ENCODE measurements at places on chromosomes 6 and 20.

GRCh38 chr20:46951405-46951804, 56.8 kb downstream of the EYA2 start:
- DNase-seq: no peak

DNA sequence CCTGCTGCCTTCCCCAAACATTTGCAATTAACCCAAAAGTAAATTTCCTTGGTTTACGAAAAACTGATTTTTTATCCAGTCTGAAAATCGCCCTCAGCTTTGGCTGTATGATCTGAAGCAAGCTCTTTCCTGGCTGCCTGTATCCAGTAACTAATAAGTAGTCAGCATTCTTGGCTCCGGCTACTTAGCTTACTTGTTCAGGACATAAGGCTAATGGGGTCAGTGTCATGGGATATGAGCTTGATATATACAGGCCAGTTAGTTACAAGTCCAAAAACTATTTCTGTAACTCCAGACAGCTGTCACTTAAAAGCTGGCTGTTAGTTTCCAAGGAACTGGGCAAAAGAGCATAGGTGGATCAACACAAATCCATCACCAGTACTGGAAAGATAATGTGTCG, 56.2 kb downstream of the KHDC1L start:
- peak; percentile 3 for DNase-seq

GRCh38 chr20:54195483-54196472, 12.1 kb upstream of the PFDN4 start:
- no peak for DNase-seq

GRCh38 chr6:30951907-30952469, 11.2 kb downstream of the MUCL3 start:
- DNase-seq: no peak

DNA sequence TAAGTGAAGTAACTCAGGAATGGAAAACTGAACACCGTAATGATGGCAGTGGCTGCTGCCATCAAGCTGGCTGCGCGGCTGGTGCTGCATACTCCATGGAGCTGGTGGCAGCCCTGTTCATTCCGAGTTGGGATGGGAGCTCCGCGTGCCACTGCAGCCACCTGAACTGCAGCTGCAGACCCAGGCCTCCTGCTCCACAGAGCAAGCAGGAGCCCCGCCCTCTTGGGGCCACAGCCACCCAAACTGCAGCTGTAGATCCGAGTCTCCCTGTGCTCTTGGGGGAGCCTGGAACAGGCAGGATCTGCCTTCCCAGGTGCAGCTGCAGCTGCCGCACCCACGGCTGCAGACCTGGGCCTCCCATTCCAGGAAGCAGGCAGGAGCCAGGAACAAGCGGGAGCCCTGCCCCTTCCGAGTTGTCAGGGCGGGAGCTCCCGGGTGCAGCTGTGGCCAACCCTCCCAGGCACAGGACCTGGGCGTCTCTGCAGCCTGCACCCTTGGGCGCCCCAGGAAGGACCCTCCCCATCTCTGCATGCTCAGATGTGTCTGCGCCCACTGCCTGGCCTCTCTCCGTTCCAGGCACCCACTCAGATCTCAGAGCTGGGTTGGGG, 120.2 kb downstream of the GMPR start:
- DNase-seq: no peak

GRCh38 chr6:113587078-113587699, 270.0 kb upstream of the MARCKS start:
- no peak for DNase-seq

DNA sequence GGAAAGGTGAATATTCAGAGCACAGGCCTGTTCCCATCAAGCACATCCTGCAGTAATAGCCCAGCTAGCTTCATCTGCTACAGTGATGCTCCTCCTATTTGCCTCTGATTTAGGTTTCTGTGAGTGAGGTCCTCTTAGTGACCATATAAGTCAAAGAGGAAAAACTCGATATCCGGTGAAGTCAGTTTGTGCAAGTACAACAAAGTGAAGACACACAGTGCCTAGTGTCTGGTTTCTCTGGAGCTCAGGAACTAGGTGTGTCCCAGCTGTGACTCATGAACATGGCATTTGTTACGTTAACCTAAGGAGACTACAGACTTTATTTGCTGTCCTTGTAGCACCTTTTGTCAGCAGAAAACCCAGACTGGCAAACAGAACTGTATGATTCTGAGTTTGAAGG, 33.9 kb downstream of the EDN1 start:
- no peak for DNase-seq

GRCh38 chr6:29675561-29675960, 5.4 kb downstream of the ZFP57 start:
- no peak for DNase-seq

DNA sequence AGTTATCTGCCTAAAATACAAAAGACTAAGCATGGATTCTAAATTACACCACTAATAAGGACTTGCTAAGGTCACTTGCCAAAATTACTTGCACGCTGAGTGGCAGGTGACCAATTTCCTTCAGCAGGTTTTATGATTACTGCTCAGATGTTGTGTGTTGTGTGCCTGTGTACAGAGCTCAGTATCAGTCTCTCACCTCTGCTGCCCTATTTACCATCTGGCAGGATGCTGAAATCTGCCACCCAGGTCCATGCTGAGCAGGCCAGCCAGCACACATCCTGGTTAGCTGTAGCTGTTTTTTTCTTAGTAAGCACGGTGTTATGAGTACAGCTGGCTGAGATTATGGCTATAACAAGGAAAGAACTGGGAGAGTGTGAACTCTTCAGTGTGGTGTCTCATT, 34.0 kb downstream of the ELOVL4 start:
- no peak for DNase-seq

- no peak for DNase-seq
Observed at GRCh38 chr6:139768196-139768595, 393.7 kb upstream of the CITED2 start.

DNA sequence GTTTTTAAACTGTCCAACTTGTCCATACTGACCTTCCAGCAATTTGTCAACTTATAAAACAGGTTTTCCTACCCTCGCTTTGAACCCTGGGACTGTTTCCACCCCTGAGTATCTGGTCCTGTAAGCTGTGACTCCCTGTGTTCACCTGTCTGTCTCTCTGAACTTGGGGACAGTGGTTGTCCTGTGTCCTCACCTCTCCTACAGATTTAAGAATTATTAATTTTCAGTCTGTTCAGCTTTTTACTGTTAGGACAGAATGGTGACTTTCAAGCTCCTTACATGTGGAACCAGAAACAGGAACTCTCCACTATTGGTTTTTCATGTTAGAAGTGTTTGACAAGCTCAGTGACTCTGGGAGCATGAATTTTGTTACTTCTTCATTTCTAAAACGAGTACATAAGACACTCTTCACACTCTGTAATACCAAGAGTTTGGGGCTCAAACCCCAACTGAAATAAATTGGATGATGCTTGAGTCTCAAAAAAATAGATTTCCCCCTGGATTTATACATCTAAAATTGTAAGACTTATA, 713.9 kb downstream of the COL12A1 start:
- no peak for DNase-seq

DNA sequence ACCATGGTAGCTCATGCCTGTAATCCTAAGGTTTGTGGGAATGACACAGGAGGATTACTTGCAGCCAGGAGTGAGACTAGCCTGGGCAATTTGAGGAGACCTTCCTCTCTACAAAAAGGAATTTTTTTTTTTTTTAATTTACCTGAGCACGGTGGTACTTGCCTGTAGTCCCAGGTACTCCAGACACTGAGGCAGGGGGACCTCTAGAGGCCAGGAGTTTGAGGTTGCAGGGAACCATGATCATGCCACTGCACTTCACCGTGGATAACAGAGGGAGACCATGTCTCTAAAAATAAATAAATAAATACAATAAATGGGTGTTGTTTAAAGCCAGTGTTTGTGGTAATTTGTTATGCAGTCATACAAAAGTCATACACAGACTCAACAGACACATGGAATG, 2.4 kb upstream of the HLA-F start:
- no peak for DNase-seq

- DNase-seq: no peak
Observed at GRCh38 chr6:152130441-152130840, 323.0 kb downstream of the ESR1 start.

DNA sequence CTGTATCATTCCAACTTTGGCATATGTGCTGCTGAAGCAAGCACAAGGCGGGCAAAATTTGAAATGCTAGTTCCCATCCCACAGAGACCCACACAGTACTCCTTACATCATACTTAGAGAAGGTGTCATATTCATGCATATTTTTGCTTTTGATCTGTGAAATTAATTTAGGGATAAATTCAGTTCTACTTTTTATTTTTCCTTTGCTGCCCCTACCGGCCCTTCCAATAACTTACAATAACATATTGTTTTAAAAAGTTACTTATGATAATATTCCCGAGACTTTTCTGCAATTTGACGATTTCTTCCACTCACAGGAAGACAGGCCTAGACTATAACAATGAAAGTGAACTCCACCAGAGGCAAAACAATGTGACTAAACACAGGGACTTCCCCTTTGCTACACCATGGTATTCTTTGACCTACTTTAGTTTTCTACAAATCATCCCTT, 35.0 kb downstream of the SESN1 start:
- DNase-seq: no peak

GRCh38 chr6:116406678-116407345, 36.1 kb downstream of the DSE start:
- DNase-seq: no peak

GRCh38 chr20:57760698-57761412, 51.0 kb upstream of the PMEPA1 start:
- DNase-seq: no peak

- no peak for DNase-seq
Observed at GRCh38 chr6:162181111-162181510, 546.5 kb downstream of the PRKN start.

DNA sequence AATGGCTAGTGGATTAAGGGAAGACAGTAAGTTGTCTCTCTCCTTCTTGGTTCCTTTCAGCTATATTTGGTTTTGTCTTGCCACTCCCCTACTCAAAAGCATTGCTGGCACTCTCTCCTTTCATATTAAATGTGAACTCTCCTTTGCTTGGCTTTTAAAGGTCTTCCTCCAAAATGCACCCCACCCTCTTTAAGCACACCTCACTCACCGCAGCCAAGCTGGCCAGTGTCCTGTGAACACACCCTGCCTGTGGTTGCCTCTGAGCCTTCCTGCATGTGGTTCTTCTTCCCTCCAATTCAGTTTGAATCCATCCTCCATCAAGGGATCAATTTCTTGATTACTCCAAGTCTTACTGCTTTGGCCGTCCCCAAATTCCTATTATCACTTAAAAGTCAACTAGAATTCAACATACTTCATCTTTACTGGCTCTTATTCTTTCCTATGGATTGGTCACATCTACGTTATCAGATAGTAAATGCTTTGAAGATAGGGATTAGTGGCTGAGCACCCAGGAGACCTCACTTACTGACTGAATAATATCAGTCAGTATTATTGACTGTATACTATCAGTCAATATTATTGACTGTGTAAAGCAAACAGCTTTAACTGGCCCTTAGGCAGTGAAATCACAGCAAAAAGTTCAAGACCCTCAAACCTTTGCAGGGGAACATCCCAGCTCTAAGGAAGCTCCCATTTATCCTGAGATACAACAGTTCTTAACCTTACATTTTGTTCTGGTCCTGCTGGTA, 41.6 kb upstream of the SPDEF start:
- DNase-seq: no peak

GRCh38 chr6:141307309-141307998, 825.3 kb upstream of the GJE1 start:
- no peak for DNase-seq

DNA sequence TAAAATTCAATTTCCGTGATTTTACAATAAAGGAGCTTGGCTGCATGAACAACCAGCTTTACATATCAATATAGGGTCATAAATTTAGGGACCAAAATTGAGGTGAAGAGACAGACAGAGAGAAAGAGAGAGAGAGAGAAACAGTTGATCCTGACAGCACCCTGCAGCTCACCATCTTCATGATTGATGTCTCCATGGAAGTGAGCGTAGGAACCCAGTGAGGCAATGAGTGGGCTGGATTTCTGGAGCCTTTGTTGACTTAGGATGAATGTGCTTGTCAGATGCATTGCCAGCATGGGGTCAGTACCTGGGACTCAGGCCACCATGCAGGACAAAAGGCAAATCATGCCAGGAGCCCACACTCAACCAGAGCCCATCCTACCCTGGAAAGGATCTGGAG, 165.1 kb upstream of the SYNDIG1 start:
- DNase-seq: no peak

GRCh38 chr6:169881398-169881797, 130.0 kb downstream of the ERMARD start:
- no peak for DNase-seq

DNA sequence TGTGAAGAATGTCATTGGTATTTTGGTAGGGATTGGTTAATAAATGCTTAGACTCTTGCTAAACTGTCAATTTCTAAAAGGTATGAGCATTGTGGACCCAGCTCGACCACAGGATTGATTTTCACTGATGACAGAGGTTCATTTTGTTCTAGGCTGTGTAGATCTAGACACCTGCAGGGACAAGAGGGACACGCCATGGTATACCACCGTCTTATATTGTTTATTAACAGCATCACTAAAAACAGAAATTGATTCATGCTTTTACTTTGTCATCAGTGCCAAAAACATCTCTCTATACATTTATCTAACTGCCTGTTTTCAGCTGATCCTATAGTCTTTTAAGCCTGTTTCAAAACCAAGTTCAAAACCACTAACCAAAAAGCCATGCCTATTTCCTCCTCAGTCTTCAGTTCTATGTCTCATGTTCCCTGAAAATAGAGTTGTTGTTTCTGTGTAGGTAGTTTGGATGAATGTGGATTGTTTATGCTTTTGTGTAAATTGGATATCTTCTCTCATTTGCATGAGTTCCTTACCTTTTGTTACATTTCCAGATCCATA, 109.8 kb downstream of the JAG1 start:
- DNase-seq: no peak

- no peak for DNase-seq
Observed at GRCh38 chr6:72987301-72987700, 238.0 kb downstream of the KHDC1L start.

DNA sequence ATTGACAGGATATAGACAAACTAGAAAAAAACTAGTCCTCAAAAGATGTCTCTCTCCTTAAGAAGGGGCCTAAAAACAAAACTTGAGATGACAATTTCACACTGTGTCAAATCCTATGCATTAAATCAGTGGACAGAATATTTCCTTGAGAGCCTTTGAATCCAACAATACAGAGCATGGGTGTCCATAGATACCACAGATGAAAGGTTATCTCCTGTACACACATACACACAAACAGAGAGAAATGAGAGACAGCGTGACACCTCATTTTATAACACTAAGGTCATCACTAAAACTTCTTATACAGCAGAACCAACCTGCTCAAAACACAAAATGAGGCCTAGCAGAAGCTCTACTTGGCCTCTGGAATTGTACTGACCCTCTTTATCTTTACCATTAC, 55.5 kb downstream of the MAP7 start:
- DNase-seq: no peak

Data from left lung (tissue), 14 donors.